ENCODE measurements at places on chromosomes 2 and 18.
A peak's percentile ranks its signal among the peaks of the same experiment; 100 is the strongest.

DNA sequence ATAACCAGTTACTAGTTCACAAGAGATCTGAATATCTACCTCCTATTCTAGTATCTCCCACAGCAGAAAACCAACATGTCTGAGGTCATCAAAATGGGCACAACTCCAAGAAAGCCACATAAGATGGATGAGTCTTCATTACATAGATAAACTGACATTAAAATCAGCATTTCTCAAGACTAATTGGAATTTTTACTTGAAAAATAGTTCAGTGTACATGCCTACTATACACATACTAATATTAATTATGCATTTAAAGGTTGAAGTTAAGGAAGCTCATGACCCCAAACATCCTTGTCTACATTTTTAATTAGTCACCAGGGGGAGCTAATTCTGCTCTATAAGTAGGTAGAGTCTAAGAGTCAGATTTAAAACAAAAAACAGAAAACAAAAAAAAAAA is 41.9 kb downstream of the ZNF521 start:
- peak; percentile 89 for DNase-seq

GRCh38 chr2:211800001-211800400 is 738.6 kb downstream of the ERBB4 start:
- DNase-seq = no peak

DNA sequence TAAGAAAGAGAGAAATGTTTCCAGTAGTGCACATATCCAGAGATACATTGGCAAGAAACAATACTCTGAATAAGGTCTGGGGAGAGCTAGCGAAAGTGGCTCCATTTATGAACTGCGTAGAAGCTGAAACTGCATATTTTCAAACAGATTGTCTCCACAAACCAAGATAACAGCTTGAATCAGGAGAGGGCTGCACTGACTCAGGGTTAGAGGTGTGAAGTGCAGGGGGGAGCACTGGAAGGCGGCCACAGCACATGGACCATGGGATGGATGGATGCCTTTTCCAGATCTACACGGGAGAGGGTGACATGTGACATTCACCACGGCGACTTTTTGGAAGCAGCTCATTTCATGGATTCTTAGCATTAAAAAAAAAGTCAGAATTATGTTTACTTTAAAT is 729.4 kb downstream of the RNF144A start:
- no peak for DNase-seq

DNA sequence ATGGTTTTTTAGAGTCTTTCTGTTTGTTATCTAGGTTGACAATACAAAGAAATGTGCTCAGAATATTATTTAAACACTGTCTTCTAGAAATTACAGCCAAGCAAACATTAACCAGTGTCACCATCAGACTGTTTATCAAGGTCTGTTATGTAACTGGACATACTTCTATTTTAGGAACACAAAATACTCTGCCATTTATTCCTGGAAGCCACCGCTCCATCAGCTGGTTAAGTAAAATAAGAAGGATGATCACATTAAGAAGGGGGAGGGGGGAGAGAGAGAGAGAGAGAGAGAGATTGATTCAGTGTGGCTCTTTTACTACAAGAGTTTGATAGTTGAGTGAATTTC is 47.9 kb downstream of the MBP start:
- no peak for DNase-seq

DNA sequence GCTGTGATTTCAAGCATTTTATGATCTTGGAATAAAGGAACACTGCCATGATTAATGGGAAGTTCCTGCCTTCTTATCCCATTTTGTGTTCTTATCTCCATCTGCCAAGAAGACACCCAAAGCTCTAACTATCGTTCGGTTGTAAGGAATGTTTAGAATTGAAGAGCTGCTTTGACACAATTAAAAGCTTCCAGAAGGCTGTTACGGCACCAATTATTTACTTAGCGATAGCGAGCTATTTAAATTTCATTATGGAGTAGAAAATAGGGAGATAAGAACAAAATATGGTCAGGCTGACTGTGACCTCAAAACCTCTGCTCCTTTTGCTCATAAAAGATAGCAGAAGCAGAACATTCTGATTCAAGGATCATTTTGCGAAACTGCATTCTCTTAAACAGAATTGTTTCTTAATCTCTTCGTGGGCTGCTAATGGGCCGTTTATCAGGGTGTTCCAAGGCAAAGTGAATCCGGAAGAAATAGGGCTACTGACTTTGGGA is 101.6 kb downstream of the SLC4A3 start:
- DNase-seq = no peak

- DNase-seq = no peak
Observed at GRCh38 chr18:2692508-2692907, 37.0 kb downstream of the SMCHD1 start.

DNA sequence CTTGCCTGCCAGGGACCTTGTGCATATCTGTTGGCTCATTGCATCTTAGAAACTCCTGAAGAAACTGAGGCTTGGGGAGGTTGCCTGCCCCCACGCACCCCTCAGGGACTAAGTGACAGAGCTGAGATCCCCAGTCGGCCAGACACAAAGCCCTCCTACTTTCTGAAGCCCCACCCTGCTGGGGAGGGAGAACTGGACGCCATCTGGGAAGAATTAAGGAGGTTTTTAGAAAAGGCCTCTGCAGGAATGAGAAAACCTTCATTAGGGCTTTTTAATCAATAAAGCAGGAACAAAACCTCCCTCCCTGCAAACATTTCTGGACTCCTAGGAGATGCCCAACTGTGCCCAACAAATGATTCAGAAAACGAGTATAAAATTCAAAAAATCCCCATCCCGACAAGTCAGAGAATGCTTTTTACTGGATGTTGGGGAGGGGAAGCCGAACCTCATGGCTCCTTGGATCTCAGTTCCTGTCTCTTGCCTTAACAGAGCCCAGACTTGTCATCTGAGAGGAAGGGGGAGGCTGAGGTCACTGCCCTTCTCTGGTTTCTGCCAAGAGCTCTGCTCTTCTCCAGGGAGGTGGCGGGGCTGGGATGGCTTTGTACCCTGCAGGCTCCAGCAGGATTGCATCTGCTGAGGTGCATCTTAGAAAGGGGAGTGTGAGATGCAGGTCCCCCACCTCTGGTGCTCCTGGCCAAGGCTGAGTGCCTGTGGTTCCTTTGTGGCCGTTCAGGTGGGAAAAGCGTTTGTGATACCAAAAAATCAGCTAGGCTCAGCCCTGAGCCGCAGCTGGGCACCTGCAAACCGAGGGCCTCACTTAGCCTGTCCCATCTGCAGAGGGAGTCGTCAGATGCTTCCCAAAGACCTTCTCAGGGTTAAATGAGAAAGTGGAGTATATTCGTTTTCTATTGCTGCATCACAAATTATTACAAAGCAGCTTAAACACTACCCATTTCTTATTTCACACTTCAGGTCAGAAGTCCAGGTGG is 142.4 kb downstream of the ZFP36L2 start:
- peak; percentile 90 for DNase-seq

DNA sequence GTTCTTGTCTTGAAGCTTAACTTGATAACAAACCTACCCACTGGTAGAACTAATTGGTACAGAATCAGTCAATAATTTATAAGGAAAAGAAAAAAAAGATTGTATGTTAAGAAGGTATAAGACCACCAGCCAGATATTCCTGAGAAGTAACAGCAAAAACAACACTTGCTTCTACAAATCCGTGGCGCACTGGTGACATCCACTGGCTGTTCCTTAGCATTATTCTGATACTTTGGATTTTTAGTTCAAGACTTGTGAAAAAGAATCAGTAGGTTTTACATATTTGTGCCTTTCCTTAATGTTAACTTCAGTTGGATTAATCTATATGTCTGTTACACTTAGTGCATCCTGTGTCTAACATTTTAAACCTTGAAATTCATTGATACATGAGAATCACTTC is 141.8 kb downstream of the GRB14 start:
- peak; percentile 40 for DNase-seq

- DNase-seq = peak; percentile 16
Observed at GRCh38 chr2:7841751-7842150, 840.1 kb upstream of the ID2 start.

DNA sequence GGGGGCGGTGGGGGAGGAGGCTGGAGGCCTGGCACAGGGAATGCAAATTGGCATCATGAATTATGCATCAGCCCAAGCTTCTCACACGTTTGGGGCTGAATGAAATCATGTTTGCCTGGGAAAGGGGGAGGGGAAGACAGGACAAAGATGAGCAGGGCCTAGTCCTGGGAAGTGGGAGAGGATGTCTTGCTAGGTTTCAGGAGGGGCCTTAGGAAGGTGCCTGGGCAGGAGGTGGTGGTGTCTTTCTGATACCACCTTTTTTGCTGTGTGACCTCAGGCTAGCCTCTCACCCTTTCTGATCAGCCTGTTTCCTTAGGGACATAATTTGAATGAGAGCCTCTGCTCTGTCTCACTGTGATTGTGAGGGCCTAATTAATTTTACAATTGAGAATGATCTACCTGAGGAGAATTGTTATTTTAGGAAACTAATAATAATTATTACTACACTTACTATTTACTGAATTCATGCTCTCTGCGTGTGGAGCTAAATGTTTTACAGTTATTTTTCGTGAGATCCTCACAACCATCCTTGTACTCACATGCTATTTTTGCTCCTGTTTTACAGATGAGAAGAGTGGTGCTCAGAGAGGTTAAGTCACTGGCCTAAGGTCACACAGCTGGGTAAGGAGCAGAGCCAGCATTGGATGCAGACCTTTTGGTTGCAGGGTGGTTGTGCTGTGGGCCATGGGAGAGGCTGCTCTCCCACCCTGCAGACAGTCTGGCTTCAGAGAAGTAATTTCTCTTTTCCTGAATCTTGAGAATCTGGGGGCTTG is 39.6 kb downstream of the INHBB start:
- DNase-seq = no peak

- DNase-seq = no peak
Observed at GRCh38 chr2:7788736-7789135, 871.5 kb downstream of the RNF144A start.

- no peak for DNase-seq
Observed at GRCh38 chr2:119629323-119629825, 49.6 kb upstream of the TMEM177 start.

- DNase-seq = peak; percentile 54
Observed at GRCh38 chr18:35778850-35779627, 193.4 kb upstream of the RMP24 start.

- DNase-seq = no peak
Observed at GRCh38 chr2:39735648-39736047, 43.4 kb downstream of the THUMPD2 start.

DNA sequence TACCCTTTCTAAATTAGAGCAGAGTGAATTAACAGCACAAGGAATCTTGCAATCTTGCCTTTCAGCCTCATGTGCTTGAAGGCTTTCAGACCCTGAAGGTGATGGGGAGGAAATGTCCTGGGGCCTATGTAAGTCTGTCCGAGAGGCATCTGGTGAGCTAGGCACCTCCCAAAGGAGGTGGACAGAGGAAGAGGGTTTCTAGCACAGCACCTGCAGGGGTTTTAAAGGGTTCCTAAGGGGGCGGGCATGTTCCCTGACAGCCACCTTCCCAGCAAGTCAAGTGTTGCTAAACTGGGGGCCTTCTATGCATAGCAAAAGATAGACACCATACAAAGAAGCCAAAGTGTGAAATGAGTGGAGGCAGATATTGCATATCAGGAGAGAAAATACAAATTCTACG is 88.5 kb downstream of the CDH2 start:
- DNase-seq = no peak

- DNase-seq = no peak
Observed at GRCh38 chr2:19158211-19158610, 200.2 kb downstream of the OSR1 start.

GRCh38 chr2:49306925-49307324 is 152.6 kb upstream of the FSHR start:
- DNase-seq = peak; percentile 25

DNA sequence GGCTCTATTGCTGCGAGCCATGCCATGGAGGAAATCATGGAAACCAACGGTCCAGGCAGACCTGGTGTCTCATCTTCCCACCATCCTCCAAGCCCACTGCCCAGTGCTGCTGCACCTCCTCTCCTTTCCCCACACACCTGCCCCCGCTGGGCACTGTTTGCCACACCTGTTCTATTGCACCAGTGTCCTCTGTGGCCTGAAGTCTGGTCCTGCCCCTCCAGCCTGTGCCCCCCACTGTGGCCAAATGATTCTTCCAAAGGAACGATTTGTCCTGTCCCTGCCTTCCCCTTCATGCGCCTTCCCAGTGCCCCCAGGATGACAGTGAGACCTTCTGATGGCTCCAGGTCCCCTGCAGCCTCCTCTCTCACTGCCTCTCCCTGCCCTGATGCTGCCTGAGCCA is 101.9 kb upstream of the TWIST2 start:
- DNase-seq = no peak
